Naive thymus-derived CD4-positive, alpha-beta T cell (primary cell): ENCODE measurements at places on chromosomes 6 and 20. TPM values are rescaled to one million over a fixed set of nuclear protein-coding genes. Genes with fewer than 3 reads are reported as not detected.

Gene HUS1B
- 1.1 TPM for polyA plus RNA-seq

Gene ZC2HC1B
- polyA plus RNA-seq, result not detected

Gene NTSR1
- not detected for polyA plus RNA-seq

Gene RAB32
- 0.92 TPM for polyA plus RNA-seq

Gene TMEM217
- 0.28 TPM for polyA plus RNA-seq

Gene TTPAL
- 8.8 TPM for polyA plus RNA-seq

Gene HLA-DMA
- polyA plus RNA-seq, result 25.6 TPM

Gene TRDN
- polyA plus RNA-seq, result not detected

Gene PRSS16
- 0.82 TPM for polyA plus RNA-seq

Gene RNF182
- not detected for polyA plus RNA-seq

Gene TTBK1
- not detected for polyA plus RNA-seq

Gene SLX4IP
- polyA plus RNA-seq, result 1.6 TPM

Gene TNXB
- polyA plus RNA-seq, result 0.43 TPM

Gene OR2H2
- polyA plus RNA-seq, result not detected

Gene FABP7
- polyA plus RNA-seq, result not detected

Gene ELOVL2
- not detected for polyA plus RNA-seq

Gene CDK5RAP1
- polyA plus RNA-seq, result 48.1 TPM

Gene PROCR
- 1.3 TPM for polyA plus RNA-seq

Gene SYNDIG1
- polyA plus RNA-seq, result not detected

Gene MOCS3
- polyA plus RNA-seq, result 5.5 TPM

Gene NINL
- polyA plus RNA-seq, result 0.31 TPM

Gene ISM1
- polyA plus RNA-seq, result 1.6 TPM

Gene TFAP2B
- polyA plus RNA-seq, result not detected

Gene PABPC1L
- 1.8 TPM for polyA plus RNA-seq

Gene XKR7
- not detected for polyA plus RNA-seq

Gene OOEP
- not detected for polyA plus RNA-seq
